ENCODE measurements at places on chromosomes 4 and X.

DNA sequence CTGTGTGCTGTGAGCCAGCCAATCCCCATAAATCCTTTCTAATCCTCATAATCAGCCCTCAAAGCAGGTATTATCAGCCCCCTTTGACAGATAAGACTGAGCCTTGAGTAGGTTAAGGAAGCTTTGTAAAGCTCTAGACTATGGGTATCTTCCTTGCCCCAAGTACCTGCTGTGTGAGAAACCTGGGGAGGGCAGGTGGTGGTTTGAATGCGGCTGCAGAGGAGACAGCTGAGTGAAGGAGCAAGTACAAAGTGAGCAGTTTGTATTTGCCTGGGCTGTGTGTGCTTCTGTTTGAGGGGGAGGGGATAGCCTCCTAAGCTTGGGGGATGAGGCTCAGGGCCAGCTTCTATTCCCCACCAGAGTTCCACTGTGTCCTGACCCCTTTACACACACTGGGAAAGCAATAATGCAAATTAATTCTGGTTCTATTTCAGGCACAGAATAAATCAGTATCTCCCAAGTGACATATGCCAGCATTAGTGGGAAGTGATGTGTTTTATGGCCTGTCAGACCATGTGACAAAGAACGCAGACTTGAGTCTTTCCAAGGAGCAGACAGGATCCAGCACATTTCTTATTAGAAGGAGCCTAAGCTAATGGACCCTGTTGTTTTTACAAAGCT lies 63.5 kb downstream of the EVC start:
- DNase-seq = no peak

DNA sequence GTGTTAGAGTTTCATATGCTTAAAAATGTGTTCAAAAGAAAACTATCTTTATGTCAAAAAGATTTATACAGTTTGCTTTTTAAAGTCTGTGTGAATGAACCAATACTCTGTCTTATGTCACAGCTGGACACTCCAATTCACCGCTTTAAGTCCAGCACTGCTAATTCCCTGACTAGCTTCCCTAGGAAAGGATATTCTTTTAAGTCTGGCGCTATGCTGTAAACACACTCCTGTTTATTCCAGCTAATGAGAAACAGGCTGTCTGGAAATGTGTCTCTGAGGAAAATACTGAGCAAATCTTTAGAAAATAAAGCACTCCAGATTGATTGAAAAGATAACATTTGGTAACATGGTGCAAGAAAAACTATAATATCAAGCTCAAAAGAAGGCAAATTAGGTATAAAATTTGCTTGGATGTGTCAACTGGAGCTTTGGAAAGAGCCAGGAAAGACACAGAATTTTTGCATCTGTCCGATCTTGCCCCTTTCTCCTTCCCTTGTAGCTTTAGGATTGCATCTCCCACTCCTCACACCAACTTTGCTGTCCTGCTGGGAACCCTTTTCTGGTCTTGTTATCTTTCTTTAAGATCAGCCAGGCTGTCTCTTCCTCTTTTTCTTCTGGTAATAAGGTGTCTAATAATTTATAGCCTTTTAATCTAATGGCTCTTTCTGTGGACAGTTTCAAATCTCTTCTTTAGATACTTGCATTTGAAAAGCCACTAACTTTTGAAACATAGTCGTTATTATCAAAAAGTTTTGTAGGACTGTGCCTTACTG lies 40.9 kb upstream of the VEGFC start:
- DNase-seq = no peak

DNA sequence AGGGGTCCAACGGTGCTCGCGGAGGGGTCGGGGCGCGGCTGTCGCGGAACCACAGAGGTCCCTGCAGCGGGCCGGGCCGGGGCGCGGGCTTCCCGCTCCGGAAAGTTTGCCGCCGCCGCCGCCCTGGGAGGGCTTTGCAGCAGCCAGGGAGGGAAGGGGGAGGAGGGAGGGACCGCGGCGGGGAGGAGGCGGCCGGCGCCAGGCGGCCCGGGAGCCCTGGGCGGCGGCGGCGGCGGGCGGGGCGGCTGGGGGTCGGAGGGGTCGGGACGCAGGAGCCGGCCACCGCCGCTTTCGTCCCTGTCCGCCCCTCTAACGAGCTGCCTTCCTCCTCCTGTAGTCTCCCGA lies 375 bp downstream of the FGFR3 start:
- DNase-seq = peak; percentile 93

DNA sequence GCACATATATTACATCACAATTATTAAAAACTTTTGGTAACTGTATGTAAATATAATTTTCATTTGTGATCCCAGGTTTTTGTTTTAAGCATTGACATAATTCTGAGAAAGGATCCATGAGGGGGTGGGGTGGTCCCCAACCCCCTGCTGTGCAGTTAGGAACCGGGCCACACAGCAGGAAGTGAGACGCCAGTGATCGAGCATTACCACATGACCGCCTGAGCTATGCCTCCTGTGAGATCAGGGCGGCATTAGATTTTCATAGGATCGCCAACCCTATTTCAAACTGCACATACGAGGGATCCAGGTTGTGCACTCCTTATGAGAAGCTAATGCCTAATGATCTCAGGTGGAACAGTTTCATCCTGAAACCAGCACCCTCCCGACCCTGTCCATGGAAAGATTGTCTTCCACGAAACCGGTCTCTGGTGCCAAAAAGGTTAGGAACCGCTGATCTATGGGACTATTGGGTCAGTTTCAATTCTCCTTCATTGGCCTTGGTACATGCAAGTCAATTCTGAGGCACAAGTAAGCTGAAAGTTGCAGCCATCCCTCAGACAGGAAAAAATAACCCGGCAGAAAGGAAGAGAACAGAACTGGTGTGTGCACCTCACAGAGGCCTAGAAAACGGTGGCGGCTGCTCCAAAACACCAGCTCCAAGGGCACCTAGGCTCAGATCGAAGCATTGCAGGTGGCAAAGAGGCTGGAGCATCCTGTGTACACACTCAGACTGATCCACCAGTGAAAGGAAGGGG lies 7.0 kb upstream of the TMSB4X start:
- DNase-seq = no peak

- no peak for DNase-seq
Measured at GRCh38 chr4:47486231-47486673, 1.2 kb downstream of the ATP10D start.

DNA sequence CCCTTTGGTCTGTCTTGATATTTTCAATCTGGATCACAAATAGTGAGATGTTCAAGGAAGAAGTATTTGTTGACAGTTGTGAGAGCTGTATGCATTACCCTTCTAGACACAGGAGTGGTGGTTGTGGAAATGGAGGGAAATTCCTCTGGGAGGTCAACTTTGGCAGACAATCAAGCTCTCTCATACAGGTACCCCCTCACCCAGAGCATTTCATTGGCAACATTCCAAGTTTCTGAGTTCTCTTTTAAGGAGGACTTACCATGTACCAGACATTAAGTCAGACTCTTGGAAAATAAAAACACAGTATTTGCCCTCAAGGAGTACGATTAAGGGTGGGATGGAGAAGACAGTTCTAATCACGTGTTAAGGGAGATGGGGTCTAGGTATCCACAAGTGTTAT lies 45.3 kb downstream of the KLHL15 start:
- DNase-seq = peak; percentile 23

DNA sequence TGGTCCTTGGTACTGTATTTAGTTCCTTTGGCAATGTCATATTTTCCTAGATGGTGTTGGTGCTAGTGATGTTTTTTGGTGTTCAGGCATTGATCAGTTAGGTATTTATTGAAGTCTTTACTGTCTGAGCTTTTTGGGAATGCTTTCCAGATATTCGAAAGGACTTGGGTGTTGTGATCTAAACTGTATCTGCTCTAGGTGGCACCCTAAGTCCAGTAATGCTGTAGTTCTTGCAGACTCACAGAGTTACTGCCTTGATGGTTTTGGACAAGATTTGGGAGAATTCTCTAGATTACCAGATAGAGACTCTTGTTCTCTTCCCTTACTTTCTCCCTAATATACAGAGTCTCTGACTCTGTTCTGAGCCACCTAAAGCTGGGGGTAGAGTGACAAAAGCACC lies 513.6 kb upstream of the PITX2 start:
- no peak for DNase-seq

GRCh38 chr4:67325791-67326190 lies 219.5 kb downstream of the CENPC start:
- DNase-seq = no peak

DNA sequence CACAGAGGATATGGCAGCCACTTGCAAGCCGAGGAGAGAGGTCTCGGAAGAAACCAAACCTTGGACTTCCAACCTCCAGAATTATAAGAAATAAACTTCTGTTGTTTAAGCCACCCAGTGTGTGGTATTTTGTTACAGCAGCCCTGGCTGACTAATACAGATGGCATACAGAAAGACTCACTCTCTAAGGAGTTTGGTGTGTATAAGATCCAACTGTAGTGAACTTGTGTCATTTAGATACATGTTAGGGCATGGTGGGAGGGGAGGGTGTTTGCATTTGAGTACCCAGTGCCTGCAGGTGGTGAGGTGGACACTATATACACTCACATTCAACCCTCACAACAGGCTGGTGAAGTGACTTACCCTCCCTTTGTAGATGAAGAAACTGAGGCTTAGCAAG lies 233.2 kb upstream of the KLF3 start:
- no peak for DNase-seq

DNA sequence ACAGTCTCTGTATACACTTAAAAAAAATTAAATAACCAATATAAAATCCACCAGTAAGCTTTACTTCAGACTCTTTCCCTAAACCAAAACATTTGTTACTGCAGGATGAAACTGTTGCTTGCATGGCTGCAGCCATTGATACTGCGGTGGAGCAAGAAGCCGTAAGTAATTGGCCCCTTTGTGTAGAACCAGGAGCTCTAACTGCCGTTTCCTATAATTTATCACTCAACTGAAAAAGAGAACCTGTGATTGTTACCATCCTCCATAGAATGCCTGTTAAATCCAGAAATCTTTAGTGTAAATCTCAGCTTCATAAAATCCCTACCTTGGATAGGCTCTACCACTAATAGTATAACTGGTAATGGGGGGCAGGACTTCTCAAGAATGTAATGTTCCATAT lies 62.6 kb downstream of the KIF4A start:
- no peak for DNase-seq

DNA sequence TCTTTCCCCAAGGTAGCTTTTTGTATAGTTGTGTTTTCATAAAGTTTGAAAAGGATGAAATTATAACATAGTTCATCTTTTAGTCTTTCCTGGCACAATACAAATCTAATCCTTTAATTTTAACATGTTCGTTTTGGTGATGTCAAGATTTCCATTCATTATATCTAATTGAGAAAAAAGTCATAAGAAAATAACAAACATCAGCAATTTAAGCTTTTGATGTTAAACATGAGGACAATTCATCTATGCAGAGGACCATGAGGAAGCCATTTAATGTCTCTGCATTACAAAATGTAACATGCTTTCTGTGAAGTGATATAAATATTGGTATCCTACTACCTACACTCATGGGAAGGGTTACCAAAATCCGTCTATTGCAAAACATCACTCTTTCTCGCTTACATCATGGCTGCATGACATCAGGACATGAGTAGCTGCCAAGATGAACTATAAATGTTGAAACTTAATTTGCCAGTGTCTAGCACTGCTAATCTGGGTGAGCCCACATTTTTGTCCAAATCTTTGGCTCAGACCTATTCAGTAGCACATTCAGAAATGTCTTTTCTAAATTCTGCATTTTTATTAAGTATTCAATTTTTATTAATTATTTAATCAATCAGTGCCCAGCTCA lies 9.5 kb downstream of the EPGN start:
- DNase-seq = no peak

- DNase-seq = no peak
Measured at GRCh38 chr4:180150818-180151217, 2092.4 kb upstream of the TENM3 start.

- peak; percentile 53 for DNase-seq
Measured at GRCh38 chr4:116702949-116703348, 382.4 kb downstream of the TRAM1L1 start.

DNA sequence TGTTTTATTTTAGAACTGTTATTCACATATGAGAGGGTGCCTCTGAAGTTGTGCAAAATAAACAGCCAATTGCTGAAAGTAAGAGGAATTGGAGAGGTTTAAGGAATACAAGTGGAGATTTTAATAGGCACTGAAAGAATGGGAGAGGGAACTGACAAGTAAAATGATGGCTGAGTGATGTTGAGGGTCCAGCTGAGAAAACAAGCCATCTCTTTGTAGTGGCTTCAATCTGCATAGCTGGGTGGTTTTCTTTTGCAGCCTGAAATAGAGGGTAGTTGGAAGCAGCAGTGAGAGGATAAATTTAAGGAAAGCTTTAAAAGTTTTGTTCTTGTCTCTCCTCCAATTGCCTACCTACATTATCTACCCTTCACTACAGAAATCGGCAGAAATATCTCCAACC lies 106.7 kb upstream of the DGKK start:
- DNase-seq = no peak

DNA sequence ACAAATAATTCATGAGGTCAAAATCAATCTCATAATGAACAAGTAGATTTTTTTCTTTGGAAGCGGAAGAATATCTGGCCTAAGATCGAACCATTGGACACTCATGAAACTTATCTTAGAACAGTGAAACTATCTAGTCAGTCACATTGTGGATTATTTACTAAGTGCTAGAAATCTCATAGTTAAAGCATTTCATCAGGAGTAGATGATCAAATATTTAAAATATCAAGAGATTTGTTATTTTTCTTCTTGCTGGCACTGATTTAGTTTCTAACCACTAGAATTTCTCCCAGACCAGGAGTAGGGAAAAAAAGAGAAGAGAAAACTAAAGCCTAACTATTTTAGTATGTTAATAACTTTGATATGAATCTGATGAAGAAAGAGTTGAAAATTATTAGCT lies 105.5 kb downstream of the SHROOM3 start:
- DNase-seq = no peak

GRCh38 chr4:61549336-61549735 lies 349.2 kb downstream of the ADGRL3 start:
- no peak for DNase-seq

GRCh38 chr4:91734682-91735081 lies 569.1 kb upstream of the GRID2 start:
- no peak for DNase-seq

GRCh38 chr4:152536545-152537182 lies 772 bp upstream of the FBXW7 start:
- DNase-seq = peak; percentile 57

DNA sequence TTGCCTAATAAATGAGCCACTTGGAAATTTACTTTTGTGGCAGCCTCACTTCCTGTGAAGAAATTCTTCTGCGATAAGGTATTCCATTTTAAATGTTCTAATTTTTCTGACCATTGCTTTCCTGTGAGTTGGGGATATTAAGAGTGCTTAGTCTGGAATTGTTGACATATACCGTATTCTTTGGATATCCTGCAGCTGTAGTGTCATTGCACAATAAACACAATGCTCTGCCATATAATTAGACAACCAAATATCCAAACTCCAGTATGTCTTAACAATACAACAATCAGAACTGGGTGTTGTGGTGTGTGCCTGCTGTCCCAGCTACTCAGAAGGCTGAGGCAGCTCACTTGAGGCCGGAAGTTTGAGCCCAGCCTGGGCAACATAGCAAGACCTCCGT lies 99.4 kb downstream of the LUZP4 start:
- no peak for DNase-seq
